ENCODE measurements at places on chromosomes 4 and X. TPM values are rescaled to one million over a fixed set of nuclear protein-coding genes. Genes with fewer than 3 reads are reported as not detected.

GRCh38 chrX:102599951-102600579 is 750 bp downstream of the ARMCX5 start:
- peaks cover 13% of the 10 kb centered on the region for H3K4me1 ChIP-seq
- H3K36me3 ChIP-seq = peaks cover 18% of the 10 kb centered on the region
- peak overlapping the region; percentile 97 for H3K4me3 ChIP-seq
- peak overlapping the region; percentile 90 for H3K27ac ChIP-seq

GRCh38 chrX:80808881-80809411 is 731 bp downstream of the BRWD3 start:
- H3K4me1 ChIP-seq = peaks cover 17% of the 10 kb centered on the region
- DNase-seq = peak; percentile 12
- H3K4me3 ChIP-seq = peak overlapping the region; percentile 92
- peak overlapping the region; percentile 89 for H3K27ac ChIP-seq
- peaks cover 8% of the 10 kb centered on the region for H3K36me3 ChIP-seq

DNA sequence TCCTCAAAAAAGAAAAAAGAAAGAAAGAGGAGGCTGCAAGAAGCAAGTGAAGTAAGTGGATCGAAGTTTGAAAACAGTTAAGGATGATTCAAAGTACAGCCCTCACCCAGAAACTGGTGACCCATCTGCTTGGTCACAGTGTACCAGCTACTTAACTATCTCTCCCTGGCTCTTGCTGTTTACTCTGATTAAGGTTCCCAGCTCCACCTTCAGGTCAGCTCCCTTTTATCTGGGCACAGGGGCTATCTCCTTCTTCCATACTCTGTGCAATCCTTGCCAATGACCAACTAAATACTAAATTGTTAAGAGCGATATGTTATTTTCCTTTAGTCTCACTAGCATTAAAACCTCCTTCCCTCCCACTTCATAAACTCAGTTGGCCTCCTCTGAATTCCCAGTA is 81.5 kb upstream of the SMIM10 start:
- no peaks in the 10 kb centered on the region for H3K27me3 ChIP-seq
- H3K4me3 ChIP-seq = no peak overlapping the region
- DNase-seq = no peak
- H3K36me3 ChIP-seq = peaks cover 2% of the 10 kb centered on the region

Gene FAM47A
- total RNA-seq = not detected

Gene CYLC1
- total RNA-seq = not detected

Measured in activated T-helper 2 cell treated with anti-CD3 and anti-CD28 coated beads, Interferon-gamma antibody, Interleukin-2, Interleukin-4, amounts not matched to agents 10 μg/mL and 5 μg/mL and 100 μg/mL, durations not matched to agents 14 hours and 24 hours and 36 hours (primary cell).